ENCODE measurements at places on chromosomes 1 and 21.
A peak's percentile ranks its signal among the peaks of the same experiment; 100 is the strongest.

DNA sequence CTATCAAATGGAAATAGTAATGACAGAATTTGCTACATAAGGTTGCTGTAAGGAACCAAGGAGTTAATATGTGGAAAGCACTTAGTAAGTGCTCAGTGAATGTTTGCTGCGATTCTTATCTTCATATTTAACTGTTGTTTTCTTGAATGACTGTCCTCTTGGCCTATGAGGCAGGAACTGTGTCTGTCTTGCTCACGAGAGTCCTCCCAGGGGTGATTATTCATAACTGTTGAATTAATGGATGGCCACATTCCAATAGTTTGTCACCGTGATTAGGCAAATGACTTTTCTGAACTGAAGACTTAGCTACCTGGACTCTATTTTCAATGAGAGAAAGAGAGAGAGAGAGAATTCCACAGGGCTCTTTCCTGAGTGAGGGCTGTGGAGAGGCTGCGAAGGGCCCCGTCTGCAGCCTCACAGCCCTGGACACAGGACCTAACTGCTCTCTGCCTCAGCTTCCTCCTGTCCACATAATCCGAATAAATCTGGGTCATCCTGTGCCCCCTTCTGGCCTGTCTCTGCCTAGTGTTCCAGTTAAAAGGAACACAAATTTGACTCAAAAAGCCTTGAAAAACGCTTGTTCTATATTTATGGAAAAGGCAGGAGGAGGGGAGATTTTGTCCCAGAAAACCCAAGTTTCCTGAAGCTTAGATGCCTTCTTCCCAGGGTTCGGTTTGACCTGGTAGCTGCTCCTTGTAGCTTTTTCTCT, 8.5 kb downstream of the EDN2 start:
- DNase-seq: no peak

GRCh38 chr1:46516200-46516950, 26.7 kb downstream of the DMBX1 start:
- no peak for DNase-seq

GRCh38 chr1:218851586-218851985, 322.1 kb upstream of the LYPLAL1 start:
- no peak for DNase-seq

GRCh38 chr21:40689840-40690360, 157.1 kb downstream of the DSCAM start:
- DNase-seq: no peak

DNA sequence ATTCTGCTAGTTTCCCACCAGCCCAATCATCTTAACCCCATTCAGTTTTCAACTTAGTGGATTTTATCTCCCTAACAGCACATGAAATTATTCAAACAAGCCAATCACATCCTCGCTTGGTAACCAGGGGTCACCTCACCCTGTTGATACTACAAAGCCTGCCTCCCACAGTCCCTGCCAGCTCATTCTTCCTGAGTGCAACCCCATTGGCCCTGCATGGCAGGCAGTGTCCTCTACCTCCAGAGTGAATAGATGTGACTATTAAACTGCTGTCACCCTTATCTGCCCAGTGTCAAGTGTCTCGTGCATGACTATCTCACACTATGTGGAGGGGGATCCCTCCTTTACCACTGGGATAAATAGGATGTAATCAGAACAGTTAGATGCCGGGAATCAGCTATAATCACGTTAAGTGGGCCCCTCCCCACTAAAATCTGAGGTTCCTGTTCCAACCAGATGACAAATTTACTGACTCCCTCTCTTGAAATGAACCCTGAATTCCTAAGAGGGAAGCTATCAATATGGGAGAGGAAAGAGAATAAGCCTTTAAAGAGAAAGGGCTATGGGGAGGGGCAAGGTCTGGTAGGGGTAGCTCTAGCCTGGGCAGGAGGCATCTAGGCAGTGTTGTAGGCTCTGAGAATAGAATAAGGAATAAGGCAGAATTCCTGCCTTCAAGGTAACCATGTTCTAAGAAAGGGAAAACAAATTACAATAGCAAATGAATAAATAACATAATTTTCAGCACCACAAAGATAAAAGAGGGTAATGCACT, 155.9 kb downstream of the SLC30A10 start:
- no peak for DNase-seq

- DNase-seq: no peak
Observed at GRCh38 chr21:35824136-35824535, 236.2 kb downstream of the SETD4 start.

GRCh38 chr1:165060285-165060793, 296.2 kb downstream of the LMX1A start:
- DNase-seq: no peak

- DNase-seq: no peak
Observed at GRCh38 chr1:216627252-216627651, 96.0 kb downstream of the ESRRG start.

- DNase-seq: no peak
Observed at GRCh38 chr1:215475796-215476481, 91.2 kb upstream of the KCTD3 start.

GRCh38 chr1:243944429-243945160, 94.6 kb upstream of the AKT3 start:
- DNase-seq: no peak

- DNase-seq: no peak
Observed at GRCh38 chr1:56326056-56326455, 253.3 kb downstream of the PLPP3 start.

- DNase-seq: peak; percentile 31
Observed at GRCh38 chr1:21012937-21013336, 163.8 kb downstream of the EIF4G3 start.

DNA sequence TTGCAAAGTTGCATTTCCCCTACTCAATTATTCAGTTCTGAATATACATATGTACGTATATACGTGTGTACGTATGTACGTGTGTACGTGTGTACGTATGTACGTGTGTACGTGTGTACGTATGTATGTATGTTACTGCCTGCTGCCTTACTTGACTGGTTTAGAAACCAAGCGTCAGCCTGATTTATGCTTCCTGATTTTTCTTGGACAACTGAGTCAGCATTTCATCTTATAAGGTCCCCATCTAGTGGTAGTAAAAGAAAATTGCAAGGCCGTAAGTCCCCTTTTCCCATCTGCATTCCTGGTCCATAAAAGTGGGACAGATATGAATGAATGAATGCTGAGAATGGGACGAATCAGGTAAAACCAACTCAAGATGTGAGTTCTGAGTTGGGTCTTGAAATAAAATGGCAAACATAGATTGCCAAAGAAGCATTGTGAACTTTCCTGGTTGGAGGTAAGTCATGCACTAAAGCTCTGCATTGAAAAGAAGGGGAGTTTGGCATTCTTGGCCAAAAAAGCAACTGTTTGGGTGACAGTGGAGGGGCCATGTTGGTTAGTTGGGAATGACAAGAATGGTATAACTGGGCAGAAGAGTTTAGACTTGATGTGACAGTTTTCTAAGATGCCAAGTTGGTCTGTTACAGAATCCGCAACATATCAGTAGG, 76.4 kb upstream of the DNAH14 start:
- peak; percentile 42 for DNase-seq

DNA sequence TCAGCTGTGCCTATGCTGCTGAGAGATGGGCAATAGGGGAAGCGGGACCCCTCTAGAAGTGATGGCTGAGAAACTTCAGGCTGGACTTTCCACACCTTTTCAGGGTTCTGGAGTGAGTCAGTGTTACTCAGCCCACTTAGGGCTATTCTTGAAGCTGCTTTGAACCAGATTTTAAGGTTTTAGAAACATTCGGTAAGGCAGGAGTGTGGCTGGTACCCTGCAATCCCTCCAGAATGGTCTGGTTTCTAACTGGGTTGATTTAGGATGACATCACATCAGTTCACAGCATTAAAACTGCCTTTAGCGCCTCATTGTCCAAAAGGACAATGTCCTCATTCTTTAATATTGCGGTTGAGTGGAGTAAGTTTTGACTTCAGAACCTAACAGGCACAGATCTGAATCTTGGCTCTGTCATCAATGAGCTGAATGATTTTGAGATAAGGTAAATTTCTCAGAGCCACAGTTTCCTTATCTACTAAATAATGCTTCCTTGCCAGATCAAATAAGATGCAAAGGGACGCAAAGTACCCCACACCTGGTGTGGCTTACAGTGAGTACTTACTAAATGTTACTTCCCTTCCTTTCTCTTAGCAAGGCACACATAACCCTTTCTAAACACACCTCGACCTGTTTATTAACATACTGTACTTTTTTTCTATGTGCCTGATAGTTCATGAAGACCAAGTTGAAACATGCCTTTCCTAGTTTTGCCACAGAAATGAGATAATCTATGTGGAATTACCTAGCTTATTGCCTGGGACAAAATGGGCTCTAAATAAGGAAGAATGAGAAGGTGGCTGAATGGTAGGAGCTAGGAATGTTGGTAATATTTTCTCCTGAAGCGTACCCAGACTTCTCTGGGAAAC, 209.8 kb downstream of the ROR1 start:
- no peak for DNase-seq

DNA sequence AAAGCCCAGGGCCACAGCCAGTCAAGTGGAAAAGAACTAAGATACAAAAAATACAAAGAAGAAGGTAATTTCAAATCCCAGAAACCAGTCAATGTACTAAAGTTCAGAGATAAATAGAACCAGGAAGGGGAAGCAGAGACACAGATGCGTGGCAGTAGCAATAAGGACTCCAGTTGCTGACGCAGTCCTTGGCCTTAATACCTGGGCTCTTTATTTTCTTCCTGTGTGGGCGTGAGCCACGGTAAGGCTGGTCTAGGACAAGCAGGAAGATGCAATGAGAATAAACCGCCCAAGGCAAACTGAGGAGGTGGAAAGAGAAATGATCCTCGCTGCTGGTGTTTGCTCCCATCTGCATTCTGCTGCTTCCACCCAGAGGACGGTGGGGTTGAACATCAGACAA, 65.6 kb upstream of the PLXNA2 start:
- DNase-seq: no peak

GRCh38 chr1:199867601-199868000, 159.9 kb upstream of the NR5A2 start:
- DNase-seq: no peak

- no peak for DNase-seq
Observed at GRCh38 chr1:76759950-76760349, 107.3 kb upstream of the ST6GALNAC5 start.

GRCh38 chr1:58884706-58885661, 101.1 kb upstream of the JUN start:
- DNase-seq: no peak

- no peak for DNase-seq
Observed at GRCh38 chr1:28172713-28173150, 3.8 kb downstream of the PTAFR start.

- DNase-seq: no peak
Observed at GRCh38 chr1:96723377-96723776, 1.8 kb downstream of the PTBP2 start.

- no peak for DNase-seq
Observed at GRCh38 chr1:29860681-29861080, 624.4 kb downstream of the PTPRU start.

DNA sequence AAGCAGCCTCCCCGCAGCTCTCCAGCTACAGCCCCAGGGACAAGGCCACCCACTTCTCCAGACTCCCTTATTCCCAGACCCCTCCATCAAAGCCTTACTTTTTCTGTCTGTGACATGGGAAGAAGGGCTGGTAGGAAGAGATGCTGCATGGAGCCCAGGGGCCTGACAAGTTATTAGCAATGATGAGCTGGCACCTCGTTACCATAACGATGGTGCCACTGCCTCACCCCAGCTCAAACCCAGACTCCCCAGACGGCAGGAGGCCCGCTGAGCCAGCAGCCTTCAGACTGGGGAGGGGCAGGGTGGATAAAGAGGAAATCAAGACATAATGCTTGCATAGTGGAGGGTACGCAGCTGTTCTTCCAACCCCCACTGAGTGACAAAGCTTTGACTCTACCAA, 3.3 kb downstream of the DLGAP3 start:
- DNase-seq: no peak

DNA sequence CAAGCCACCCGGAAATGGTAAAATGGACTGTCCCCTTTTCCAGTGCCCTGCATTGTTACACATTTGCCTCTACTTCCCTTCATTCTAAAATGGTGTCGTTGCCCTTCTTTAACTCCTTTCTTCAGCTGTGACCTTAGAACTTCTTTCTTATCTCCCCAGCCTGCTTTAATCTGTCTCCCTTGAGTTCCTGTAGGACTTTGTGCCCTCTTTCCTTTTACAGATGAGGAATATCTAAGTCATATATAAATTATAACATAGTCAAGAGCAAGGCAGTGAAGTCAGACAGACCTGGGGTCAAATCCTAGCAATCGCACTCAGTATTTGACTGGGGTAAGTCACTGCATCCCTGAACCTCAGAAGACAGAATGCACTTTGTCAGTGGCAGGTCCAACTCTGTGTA, 31.4 kb upstream of the TMEM222 start:
- no peak for DNase-seq

GRCh38 chr21:21929789-21930188, 931.6 kb downstream of the NCAM2 start:
- DNase-seq: no peak

DNA sequence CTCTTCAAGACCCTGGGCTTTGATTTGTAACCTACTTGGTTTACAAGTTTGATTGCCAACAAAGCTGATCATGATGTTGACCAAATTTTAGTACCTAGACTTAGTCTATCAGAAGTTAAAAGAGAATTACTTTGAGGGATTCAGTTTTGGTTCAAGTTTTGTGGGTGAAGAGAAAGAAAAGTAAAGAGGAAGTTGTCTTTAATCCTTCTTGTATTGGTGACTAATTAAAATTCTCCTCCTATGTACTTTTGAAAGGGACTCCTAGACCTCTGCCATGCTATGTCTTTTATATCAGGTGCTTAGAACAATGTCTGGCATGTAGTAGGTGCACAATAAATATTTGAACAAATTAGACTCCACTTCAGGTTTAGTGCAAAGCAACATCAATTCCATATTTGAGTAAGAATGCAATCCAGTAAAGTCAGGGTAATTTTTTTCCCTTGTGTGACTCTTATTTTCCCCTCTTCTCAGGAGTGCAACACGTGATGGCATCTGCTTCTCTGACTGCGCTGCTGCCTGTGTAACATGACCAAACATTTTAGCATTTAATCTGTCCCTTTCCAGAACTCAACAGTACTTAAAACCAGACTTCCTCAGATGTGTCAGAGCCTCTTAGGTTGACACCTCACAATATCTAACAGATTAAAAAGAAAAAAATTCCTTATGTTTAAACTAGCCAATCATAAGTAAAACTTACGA, 41.1 kb upstream of the KCNQ4 start:
- no peak for DNase-seq

GRCh38 chr1:64495878-64496277, 25.9 kb downstream of the CACHD1 start:
- peak; percentile 58 for DNase-seq

GRCh38 chr1:40318970-40319621, 2.0 kb upstream of the COL9A2 start:
- DNase-seq: no peak

DNA sequence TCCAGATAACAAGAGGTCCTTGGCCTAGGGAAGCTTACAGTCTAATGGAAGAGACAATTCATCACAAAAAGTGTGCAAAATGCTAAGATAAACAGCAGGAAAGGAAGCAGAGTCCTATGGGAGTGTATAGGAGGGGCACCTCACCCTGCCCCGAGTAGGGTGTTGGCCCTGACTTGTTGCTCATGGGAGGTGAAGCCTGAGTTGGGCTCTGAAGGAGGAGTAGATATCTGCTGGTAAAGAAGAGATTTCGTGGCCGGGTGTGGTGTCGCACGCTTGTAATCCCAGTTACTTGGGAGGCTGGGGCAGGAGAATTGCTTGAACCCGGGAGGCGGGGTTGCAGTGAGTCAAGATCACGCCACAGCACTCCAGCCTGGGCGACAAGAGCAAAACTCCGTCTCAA, 18.6 kb upstream of the GPR37L1 start:
- DNase-seq: no peak

- DNase-seq: no peak
Observed at GRCh38 chr1:117389779-117390178, 22.5 kb downstream of the MAN1A2 start.

- no peak for DNase-seq
Observed at GRCh38 chr1:106222403-106222802, 834.1 kb upstream of the PRMT6 start.
